GM12878 (cell line): ENCODE measurements at places on chromosomes 1 and 21.

GRCh38 chr1:204479387-204480136, 15.0 kb downstream of the PIK3C2B start:
- no peak for DNase-seq

DNA sequence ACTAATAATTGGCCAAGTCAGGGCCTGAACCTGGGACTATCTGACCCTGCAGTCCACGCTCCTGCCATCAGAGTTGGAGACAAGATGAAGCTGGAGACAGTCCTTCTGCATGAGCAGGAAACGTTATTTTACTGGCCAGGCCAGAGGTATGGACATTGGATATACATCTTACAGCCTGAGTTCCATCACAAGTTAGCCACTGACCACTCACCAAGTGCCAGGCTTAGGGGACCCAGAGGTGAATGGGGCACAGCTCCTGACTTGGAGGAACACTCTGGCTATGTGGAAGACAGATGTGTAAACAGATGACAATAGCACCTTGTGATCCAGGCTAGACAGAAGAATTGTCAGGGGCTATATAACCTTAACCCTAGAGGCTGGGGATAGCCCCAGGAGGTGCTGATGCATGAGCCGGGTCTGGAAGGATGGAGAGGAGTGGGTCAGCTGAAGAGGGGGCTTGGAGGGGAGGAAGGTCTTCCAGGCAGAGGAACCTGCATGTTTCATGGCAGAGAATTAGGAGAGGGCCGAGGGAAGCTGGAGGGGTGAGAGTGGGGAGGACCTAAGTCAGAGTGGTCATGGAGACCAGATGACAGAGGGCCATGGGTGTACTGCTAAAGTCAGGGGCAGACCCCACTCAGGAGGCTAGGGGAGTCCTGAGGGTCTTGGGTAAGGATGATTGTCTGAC, 52.5 kb upstream of the DMRTB1 start:
- no peak for DNase-seq

DNA sequence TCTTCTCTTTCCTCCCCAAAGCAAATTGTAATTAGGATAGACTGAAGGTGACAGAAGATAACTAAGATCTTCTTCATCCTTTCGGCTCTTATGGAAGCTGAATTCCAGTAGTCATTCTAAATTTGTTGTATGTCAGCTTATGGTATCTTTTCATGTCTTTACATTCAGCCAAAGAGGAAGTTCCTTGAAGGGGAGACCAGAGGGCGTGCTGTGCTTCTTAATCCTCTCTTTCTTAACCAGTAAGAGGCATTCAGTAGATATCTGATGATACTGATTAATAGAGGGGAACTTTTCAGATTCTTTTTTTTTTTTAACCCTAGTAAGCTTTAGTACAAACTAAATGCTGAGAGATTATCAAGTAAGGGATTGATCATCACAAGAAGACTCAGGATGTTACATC, 102.3 kb downstream of the OSBPL9 start:
- no peak for DNase-seq

DNA sequence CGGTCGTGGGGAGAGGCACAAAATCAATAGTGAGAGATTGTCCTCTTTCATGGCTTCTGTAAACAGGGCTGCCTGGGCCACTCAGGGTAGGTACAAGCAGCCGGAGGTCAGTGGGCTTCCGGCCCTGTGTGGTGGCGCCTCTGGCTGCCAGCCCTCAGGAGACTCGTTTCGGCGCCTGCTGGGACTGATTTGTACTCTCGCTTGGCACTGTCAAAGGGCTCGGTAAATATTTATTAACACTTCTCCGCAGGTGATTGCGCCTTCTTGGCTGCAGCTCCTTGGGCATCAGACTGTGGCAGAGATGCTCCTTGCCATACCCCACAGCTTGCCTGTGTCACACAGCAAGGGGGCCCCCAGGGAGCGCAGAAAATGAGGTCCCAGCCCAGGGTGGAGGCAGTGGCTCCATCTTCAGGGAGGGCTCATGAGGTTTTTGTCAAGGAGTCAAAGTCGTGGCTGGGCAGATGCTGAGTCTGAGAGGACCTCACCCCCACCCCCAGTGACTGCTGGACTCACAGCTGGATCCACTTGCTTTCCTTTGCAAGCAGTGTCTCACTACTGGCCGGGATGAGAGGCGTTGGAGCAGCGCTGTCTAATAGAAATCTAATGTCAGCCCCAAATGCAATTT, 262.5 kb downstream of the GRIK3 start:
- DNase-seq: no peak

DNA sequence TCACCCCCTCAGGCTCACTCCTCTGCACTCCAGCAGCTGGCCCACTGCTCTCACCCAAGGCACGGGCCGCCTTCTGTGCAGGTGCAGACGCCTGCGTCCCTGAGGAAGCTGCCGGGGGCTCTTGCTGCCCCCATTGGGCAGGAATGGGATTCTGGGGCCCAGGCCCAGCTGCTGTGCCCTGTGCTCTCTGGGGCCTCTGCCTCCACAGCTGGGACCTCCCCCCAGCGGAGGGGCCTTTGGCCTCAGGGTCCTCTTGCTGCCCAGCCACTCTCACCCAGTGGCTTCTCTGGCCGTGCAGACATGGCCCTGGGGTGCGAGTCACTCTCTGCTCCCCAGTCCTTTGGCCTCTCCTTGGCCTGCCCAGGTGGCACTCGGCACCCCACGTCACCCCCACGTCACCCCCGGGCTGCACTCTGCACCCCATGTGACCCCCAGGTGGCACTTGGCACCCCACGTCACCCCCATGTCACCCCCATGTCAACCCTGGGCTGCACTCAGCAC, 19.1 kb upstream of the LRRC3 start:
- DNase-seq: no peak

GRCh38 chr1:227632325-227632724, 69.0 kb downstream of the ZNF678 start:
- DNase-seq: no peak

- no peak for DNase-seq
Observed at GRCh38 chr1:26772687-26773086, 15.1 kb upstream of the PIGV start.

DNA sequence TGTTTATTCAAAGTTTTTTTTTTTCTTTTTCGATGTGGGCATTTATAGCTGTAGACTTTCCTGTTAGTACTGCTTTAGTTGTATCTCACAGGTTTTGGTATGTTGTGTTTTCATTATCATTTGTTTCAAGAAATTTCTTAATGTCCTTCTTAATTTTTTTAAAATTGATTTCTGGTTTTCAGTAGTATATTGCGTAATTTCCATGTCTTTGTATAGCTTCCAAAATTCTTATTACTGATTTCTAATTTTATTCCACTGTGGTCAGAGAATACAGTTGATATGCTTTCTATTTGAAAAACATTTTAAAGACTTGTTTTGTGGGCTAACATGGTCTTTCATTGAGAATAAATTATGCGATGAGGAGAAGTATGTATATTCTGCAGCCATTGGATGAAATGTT, 463.2 kb upstream of the B3GALT2 start:
- no peak for DNase-seq

GRCh38 chr1:154951901-154952657, 3.8 kb downstream of the PBXIP1 start:
- no peak for DNase-seq

- DNase-seq: no peak
Observed at GRCh38 chr1:33653226-33653625, 180.8 kb downstream of the ZSCAN20 start.

DNA sequence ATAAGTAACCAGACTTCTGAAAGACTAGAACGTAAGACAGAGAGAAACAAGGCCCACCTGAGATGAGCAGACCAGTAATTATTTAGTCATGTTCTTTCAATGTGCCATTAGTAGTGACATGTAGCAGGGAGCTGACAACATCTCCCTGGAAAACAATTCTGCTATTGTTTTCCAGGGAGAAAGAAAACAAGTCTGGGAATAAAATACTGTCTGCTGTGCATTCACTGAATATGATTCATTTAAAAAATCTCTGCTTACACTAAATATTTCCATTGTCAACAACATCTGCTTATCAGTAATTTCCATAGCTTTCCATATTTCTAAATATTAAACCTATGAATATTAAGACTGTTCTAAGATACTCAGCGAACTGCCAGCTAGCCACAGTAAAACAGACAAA, 80.0 kb downstream of the VCAM1 start:
- no peak for DNase-seq

DNA sequence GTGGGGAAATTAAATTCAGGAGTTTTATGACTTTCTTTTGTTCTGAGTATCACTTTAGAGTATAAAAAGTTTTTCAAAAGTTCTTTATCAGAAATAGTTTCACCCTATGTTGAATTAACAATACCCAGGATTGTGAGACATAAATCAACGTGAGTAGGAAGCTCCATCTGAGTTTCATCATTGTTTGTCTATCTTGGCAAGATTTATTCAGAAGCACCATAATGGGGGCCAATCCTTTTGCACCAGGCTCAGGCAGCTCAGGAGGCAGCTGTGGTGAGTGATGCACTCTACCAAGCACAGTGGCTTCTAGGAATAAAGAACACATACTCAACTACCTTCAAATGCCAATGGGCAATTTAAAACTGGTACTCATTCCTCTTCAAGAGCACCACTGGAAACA, 12.0 kb downstream of the CREG1 start:
- DNase-seq: no peak

GRCh38 chr21:38788275-38788905, 17.3 kb upstream of the ETS2 start:
- no peak for DNase-seq

DNA sequence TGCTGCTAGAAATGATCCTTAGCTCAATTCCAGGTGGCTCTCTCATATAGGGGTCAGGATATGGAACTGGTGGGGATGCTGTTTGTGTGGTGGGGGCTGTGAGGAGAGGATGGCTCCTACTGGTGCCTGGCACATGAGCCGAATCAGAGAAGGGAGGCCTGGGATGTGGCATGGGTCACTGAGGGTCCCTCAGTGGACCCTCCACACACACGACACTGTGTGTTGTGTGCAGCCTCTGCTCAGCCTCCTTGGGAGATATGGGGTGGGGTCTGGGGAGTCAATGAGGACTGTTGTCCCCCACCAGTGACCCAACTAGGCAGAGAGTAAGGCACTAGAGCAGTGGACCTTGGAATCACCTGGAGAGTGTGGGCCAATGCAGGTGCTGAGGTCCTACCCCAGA, 3.2 kb upstream of the LRRN2 start:
- no peak for DNase-seq

GRCh38 chr1:214550013-214550856, 1.2 kb downstream of the PTPN14 start:
- DNase-seq: no peak

DNA sequence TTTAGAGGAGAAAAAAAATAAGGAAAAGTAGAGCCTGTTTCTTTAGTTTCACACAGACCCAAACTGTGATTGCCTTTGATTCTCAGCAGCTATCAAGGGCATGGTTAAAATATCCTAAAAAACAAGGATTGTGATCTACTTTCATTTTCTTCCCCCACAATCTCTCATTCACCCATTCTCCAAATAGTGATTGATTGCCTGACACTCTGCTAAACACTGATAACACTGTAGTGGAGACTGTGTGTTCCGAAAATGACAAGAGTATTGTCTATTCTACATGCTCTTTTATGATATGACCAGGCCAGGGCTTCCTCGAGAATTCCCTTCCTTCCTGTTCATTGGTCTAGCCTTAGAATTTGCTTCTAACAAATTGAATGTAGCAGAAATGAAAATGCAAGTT, 40.2 kb downstream of the PRMT6 start:
- DNase-seq: no peak

DNA sequence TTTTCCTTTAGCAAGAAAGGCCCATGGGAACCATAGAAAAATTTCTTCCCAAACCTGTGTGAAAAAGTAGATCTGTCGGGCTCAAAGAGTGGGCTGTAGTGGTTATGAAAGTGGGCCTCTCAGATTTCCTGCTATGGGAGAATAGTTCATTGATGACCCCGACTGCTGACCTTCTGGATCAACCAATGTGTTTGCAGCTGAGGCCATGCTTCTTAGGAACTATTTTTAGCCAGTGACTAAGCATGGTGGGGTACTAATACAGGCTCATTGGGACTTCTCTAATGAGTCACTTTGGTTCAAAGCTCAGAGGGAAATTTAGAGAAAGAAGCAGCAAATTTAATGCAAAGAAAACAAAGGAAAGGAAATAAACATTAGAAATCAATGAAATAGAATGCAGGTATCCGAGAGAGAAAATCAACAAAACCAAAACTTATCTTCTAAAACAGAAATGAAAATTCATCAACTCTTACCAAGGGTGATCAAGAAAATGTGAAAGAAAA, 12.6 kb upstream of the PSMA5 start:
- no peak for DNase-seq

- DNase-seq: no peak
Observed at GRCh38 chr1:30337324-30337620, 386.1 kb downstream of the MATN1 start.

GRCh38 chr1:152018537-152018936, 18.3 kb downstream of the S100A11 start:
- DNase-seq: no peak

DNA sequence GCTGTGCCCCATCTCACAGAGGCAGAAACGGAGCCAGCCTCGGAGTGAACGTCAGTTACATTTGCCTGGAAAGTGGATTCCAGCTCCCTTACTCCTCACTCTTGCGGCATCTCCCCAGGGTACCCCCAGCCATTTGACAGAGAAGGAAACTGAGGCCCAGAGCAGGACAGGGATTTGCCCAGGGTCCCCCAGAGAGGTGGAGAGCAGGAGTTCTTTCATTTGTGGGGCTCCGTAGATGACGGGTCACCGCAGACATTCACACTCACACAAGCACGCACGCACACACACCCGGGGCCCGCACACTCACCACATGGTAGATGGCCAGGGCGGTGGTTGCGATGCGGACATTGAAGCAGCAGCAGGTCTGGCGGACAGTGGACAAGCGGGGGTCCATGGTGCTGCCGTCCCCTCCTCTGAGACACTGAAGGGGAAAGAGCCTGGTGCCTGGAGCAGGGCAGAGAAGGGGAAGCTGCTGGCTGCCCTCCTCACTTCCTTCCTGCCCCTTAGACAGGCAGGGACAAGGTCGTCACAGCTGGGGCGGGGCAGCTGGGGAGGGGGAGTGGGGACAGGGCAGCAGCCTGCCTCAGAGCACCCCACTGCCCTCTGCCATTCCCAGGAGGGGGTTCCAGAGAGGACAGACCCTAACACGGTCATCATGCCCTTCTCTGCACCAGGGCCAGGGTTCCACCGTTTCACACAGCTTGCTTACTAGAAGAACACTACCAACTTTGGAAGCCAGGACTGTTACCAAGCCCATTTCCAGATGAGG, at the start of gene LAPTM5:
Gene LAPTM5, minus strand, starts transcription at position 423 of the 769 bp plus-strand sequence. Its CDS starts 29 bp downstream, at position 394.
- no peak for DNase-seq

- no peak for DNase-seq
Observed at GRCh38 chr1:159715855-159716254, 1.5 kb upstream of the CRP start.

GRCh38 chr1:51463561-51463960, 55.5 kb downstream of the EPS15 start:
- DNase-seq: no peak

DNA sequence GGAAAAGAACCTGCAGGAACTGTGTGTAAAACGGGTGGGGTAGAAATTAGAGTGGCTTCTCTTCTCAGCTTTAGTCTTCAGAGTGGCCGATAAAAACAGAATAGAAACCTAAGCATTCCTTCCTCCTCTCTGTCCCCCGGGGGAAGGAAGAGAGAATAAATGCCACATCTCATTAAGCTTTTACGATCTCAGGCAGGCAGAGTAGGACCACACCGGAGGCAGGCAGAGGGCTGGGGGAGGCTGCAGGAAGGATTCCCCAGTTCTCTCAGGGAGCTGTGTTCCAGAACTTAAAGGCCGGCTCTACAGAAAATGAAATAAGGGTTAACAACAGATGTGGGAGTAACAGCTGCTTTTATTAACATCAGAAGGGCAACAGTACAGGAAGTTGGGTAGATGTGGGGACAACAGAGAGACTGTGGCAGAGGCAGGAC, 24.5 kb upstream of the MEF2D start:
- no peak for DNase-seq
